IMR-90 (cell line): ENCODE measurements at places on chromosomes 13 and 19.
A peak's percentile ranks its signal among the peaks of the same experiment; 100 is the strongest.

DNA sequence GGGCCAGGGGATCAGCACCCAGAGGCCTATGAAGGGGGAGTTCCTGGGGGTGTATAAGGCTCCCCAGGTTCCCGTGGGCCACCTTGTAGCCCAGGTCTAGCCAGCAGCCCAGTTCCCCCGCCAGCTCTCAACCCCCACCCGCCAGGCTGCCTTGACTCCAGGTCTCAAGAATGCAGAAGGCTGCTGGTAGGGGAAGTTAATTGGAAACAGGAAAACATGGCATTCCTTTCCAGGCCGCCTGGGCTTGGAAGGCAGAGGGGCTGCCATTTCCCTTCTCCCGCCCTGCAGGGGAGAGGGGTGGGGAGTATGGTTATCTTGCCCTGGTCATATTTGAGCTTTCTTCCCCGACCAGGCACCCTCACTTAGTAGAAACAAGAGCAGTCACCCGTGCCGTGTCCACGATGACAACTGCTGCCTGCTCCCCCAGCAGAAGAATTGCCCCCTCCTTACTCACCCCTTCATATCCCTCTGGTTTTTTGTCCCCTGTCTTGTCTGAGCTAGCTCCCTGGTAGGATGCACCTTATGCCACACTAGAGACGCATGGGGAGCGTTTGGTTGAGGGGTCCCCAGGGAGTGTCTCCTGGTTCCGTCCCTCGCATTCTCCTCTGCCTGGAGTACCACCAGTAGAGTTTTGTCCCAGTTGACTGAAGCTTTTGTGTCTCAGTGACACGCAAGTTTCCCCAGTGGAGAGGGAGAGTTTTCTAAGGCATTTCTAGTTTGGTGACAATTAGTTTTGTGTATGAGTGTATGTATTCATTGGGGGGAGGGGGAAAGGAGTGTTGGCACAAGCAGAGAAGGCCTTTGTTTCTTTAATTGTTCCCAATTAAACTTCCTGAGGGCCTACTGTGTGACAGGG, 4.5 kb downstream of the BICRA start:
- peak overlapping the region; percentile 54 for H3K27ac ChIP-seq
- peaks cover 18% of the 10 kb centered on the region for H3K4me1 ChIP-seq
- peaks cover 15% of the 10 kb centered on the region for H3K36me3 ChIP-seq
- H3K4me3 ChIP-seq = no peak overlapping the region

DNA sequence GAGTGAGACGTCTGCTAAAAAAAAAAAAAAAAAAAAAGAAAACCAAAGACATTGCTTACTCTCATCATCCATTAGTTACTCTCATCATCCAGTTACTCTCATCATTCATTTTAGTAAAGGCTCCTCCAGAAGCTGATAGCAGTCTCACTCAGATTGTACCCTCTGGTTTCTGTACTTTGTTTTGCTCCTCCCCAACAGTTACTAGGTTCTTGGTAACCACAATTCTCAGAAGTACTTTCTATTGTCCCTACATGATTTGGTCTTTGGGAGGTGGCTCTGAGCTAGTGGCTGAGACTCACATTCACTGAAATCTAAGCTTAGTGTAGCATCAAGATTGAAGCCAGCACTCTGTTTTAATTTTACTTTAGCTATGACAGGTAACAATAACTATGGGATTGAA, 14.3 kb downstream of the ERICH4 start:
- H3K27ac ChIP-seq = no peak overlapping the region
- DNase-seq = no peak
- H3K4me3 ChIP-seq = no peak overlapping the region
- H3K4me1 ChIP-seq = no peaks in the 10 kb centered on the region
- H3K27me3 ChIP-seq = no peaks in the 10 kb centered on the region; the same call in 1 of the 2 replicates
- H3K36me3 ChIP-seq = no peaks in the 10 kb centered on the region

DNA sequence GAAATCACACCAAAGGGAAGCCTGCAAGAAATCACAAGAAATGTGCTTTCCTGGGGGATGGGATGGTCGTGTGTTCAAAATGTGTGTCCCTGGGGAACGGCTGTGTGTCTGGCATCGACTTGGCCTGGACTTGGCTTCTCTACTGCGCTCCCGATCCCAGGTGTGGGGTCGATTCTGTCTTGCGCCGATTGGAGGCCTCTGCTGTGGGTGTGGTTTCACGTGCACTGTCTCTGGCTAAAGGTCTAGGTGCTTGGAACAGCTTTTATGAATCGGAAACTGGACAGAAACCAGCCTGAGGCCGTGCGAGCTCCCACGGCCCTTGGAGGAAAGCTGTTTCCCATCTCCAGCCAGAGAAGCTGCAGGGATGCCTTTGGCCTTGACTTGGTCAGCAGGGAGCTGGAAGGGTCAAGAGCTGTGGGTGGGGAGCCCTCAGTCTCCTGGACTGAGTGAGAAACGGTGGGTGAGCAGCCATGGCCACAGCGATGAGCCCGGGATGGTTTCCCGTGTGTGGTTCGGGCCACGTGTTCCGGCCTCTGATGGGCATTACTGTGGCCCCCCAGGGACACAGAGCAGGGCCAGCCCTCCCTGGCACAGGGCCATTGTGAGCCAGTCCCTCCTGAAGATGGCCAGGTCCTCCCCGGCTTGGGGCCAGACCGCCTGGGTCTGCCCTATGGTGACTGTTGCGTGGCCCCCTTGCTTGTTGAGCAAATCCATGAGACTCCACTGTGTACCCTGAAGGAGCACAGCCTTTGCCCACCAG, 29.7 kb downstream of the MCF2L start:
- H3K4me1 ChIP-seq = no peaks in the 10 kb centered on the region; the same call in 1 of the 2 replicates
- H3K27ac ChIP-seq = no peak overlapping the region
- H3K36me3 ChIP-seq = no peaks in the 10 kb centered on the region
- DNase-seq = no peak
- no peak overlapping the region for H3K4me3 ChIP-seq

DNA sequence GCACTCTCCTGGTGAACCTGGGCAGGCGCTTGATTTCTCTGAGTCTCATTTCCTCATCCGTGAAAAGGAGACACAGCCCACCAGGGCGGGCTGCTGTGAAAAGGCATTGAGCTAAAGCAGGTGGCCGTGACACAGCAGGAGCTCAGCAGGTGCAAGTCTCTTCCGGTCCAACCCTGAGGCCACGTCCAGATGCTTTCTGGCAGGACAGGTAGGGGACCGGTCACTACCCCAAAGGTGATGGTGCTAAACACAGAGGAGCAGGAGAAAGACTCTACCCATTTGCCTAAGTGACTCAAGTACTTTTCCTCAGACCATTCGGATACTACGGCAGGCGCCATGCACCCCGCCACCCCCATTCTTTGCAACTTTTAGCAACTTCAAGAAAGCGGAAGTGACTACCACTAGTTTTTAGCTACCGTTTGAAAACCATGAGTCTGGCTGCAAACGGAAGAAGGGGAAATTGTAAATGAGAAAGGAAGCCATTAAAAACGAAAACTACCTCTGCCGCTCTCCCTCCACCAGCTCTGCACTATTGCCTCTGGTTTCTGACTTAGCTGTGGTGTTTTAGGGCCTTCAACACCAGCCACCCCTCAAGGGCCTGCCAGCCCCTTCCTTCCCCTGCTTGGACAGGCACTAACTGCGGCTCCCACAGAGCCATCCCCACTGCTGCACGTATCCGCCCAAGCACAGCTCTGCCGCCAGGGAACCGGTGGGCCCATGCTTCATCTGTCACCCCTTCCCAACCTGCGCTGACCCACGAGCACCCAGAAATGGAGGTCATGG, 4.8 kb downstream of the PPP6R1 start:
- no peak overlapping the region for H3K4me3 ChIP-seq
- no peak overlapping the region for H3K27ac ChIP-seq
- H3K36me3 ChIP-seq = peaks cover 1% of the 10 kb centered on the region; the same call in 1 of the 2 replicates
- no peaks in the 10 kb centered on the region for H3K27me3 ChIP-seq

- peaks cover 3% of the 10 kb centered on the region; the same call in 1 of the 2 replicates for H3K4me1 ChIP-seq
- H3K27ac ChIP-seq = no peak overlapping the region
- peaks cover 2% of the 10 kb centered on the region; the same call in 1 of the 2 replicates for H3K36me3 ChIP-seq
- no peak for DNase-seq
- no peak overlapping the region for H3K4me3 ChIP-seq
Observed at GRCh38 chr19:7857727-7858108, 16.5 kb downstream of the PRR36 start.

- H3K27ac ChIP-seq = peak overlapping the region; percentile 2; the same call in 1 of the 2 replicates
- no peak for DNase-seq
- peaks cover 13% of the 10 kb centered on the region for H3K36me3 ChIP-seq
- no peak overlapping the region for H3K4me3 ChIP-seq
- H3K27me3 ChIP-seq = no peaks in the 10 kb centered on the region
- peaks cover 28% of the 10 kb centered on the region for H3K4me1 ChIP-seq
Observed at GRCh38 chr19:15276620-15277215, 44.5 kb upstream of the EPHX3 start.

- no peaks in the 10 kb centered on the region for H3K36me3 ChIP-seq
- peak; percentile 47 for DNase-seq
Observed at GRCh38 chr13:37602733-37603381, 4.3 kb upstream of the POSTN start.

DNA sequence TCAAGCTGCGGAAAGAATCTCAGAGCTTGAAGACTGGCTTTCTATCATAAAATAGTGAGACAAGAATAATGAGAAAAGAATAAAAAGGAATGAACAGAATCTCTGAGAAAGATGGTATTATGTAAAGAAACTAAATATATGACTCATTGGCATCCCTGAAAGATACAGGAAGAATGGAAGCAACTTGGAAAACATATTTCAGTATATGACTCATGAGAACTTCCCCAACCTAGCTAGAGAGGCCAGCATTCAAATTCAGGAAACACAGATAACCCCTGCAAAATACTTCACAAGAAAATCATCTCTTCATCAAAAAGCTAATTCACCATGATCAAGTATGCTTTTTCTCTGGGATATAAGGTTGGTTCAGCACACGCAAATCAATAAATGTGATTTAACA, 2318.0 kb downstream of the PCDH9 start:
- H3K27ac ChIP-seq = no peak overlapping the region
- no peak overlapping the region for H3K4me3 ChIP-seq
- no peaks in the 10 kb centered on the region for H3K27me3 ChIP-seq
- H3K4me1 ChIP-seq = no peaks in the 10 kb centered on the region; the same call in 1 of the 2 replicates
- DNase-seq = peak; percentile 83
- H3K36me3 ChIP-seq = no peaks in the 10 kb centered on the region

- H3K36me3 ChIP-seq = no peaks in the 10 kb centered on the region
- H3K27ac ChIP-seq = no peak overlapping the region; the same call in 1 of the 2 replicates
- H3K4me3 ChIP-seq = no peak overlapping the region
- H3K4me1 ChIP-seq = peaks cover 1% of the 10 kb centered on the region; the same call in 1 of the 2 replicates
Observed at GRCh38 chr13:47114030-47114429, 217.2 kb upstream of the HTR2A start.

DNA sequence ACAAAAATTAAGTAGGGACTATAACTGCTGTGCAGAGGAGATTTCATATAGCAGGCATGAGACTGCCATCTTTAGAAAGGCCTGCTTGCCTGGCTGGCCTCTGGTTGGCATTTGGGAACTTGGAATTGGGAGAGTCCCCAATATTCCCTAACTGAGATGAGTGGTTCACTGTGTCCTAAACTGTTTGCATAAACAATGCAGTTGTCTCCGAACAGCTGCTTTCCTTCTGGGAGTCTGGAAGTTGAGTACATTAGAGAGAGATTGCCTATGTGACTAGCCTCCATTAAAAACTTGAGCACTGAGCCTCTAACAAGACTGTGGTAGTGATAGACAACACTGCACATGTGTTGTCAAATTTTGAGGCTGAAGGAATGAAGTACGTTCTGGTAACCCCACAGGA, 47.4 kb downstream of the STOML3 start:
- H3K4me1 ChIP-seq = no peaks in the 10 kb centered on the region
- DNase-seq = no peak
- H3K4me3 ChIP-seq = no peak overlapping the region

DNA sequence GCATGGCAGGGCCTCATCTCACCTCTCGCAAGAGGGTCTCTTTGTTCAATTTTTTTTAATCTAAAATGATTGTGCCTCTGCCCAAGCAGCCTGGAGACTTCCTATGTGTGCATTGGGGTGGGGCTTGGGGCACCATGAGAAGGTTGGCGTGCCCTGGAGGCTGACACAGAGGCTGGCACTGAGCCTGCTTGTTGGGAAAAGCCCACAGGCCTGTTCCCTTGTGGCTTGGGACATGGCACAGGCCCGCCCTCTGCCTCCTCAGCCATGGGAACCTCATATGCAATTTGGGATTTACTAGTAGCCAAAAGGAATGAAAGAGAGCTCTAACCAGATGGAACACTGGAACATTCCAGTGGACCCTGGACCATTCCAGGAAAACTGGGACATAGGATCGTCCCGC, 8.0 kb downstream of the FXYD3 start:
- no peak overlapping the region for H3K27ac ChIP-seq
- no peak for DNase-seq
- H3K4me3 ChIP-seq = no peak overlapping the region
- H3K4me1 ChIP-seq = peaks cover 2% of the 10 kb centered on the region; the same call in 1 of the 2 replicates

DNA sequence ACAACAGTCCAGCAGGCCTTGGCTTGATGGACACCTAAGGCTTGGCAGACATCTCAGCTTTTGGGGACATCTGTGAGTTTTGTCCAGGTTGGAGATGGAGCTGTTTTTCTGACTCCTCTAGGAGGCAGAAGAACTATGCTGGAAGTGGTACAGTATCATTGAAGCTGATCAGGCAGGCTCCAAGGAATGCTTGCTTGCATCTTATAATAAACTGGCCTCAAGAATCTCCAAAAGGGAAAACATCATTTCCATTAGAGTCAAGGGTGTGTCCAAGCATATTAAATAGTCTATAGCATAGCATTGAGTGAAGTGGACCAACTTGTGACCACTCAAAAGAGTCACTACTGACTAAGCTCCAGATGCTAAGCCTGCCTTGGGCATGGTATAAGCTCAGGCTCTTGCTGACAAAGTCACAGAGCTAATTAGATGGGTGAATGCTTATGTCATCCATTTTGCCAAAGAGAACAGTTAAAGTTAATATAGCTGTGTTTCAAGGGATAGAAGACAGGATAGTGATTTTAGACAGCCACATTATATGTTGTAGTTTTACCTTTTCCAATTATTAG, 216.0 kb downstream of the DNAJC15 start:
- H3K36me3 ChIP-seq = no peaks in the 10 kb centered on the region

- no peaks in the 10 kb centered on the region for H3K36me3 ChIP-seq
- H3K27ac ChIP-seq = no peak overlapping the region
- peaks cover 24% of the 10 kb centered on the region for H3K4me1 ChIP-seq
- no peaks in the 10 kb centered on the region for H3K27me3 ChIP-seq
- no peak overlapping the region for H3K4me3 ChIP-seq
Observed at GRCh38 chr13:43267916-43268315, 244.5 kb downstream of the DNAJC15 start.

DNA sequence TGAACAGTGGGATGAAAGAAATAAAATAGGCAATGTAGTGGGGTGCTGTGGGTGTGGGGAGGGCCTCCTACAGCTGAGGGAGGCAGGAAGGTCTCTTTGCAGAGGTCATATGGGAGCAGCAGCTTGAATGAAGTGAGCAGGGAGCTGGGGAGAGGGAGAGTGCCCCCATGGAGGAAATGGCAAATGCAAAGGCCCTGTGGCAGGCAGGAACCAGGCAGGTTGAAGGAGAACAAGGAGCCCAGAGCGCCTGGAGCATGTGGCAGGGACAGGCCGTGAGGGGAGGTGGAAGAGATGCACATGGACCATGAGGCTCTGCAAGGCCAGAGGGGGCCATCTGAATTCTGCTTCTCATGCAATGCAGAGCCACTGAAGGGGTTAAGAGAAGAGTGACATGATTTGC, 191.8 kb downstream of the URI1 start:
- no peak for DNase-seq
- no peaks in the 10 kb centered on the region for H3K36me3 ChIP-seq
- H3K27me3 ChIP-seq = no peaks in the 10 kb centered on the region
- no peak overlapping the region for H3K4me3 ChIP-seq
- H3K27ac ChIP-seq = no peak overlapping the region
- H3K4me1 ChIP-seq = no peaks in the 10 kb centered on the region

- no peaks in the 10 kb centered on the region; the same call in 1 of the 2 replicates for H3K4me1 ChIP-seq
- H3K27me3 ChIP-seq = peaks cover 90% of the 10 kb centered on the region
- H3K4me3 ChIP-seq = peak overlapping the region; percentile 11; the same call in 1 of the 2 replicates
- DNase-seq = peak; percentile 43
- H3K36me3 ChIP-seq = no peaks in the 10 kb centered on the region
Observed at GRCh38 chr13:99980201-99980823, 1.3 kb upstream of the ZIC2 start.
